Activated gamma-delta T cell treated with anti-CD3 and anti-CD28 coated beads, Interleukin-2, amount 50 U/mL, for 16 hours (primary cell): ENCODE measurements at places on chromosomes 16 and 17.

DNA sequence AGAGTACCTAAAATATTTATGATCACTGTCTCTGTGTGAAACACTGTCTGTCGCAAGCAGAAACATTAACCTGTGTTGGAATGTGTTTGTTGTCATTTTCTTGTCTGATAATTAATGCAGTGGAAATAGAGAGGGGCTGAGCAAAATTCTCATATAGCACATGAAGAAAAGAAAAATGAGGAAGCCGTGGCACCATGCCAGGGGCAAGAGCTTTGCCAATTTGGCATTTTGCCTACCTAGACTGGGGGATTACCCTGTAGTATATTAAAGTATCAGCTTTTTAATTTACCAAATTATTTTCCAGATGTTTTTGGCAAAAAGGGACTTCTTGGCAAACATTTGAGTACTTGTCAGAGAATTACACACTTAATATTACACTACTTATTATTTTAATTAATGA is 1326.6 kb upstream of the GOT2 start:
- DNase-seq, result no peak

- no peak for DNase-seq
Observed at GRCh38 chr16:10849736-10850477, 27.1 kb upstream of the CIITA start.

DNA sequence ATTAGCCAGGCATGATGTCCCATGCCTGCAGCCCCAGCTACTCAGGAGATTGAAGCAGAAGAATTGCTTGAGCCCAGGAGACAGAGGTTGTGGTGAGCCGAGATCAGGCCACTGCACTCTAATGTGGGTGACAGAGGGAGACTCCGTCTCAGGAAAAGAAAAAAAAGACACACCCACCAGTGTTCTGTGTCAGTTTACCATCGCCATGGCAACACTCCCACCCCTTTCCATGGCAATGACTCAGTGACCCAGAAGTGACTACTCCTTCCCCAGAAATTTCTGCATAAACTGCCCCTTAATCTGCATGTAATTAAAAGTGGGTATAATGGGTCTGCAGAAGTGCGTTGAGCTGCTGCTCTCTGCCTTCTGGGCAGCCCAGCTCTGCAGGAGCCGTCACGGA is 4.0 kb upstream of the ZC3H18 start:
- no peak for DNase-seq

DNA sequence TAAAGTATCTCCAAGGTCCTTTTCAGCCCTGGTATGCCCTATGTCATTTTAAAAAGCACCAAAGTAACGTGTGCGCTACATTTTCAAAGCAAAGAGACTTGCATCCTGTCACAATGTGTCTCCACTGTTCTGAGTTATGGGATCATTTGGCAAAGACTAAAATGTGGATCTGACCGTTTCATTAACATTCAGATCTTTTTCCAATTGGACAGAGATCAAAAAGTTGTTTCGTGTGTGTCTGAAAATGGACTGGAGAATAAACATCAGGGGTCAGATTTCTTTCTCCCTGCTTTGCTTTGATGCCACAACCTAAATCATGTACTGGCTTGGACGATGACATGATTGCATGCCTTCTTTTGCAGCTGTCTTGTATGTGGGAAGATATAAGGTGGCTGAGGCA is 136.0 kb upstream of the NOG start:
- DNase-seq, result no peak

- DNase-seq, result no peak
Observed at GRCh38 chr17:34434052-34434451, 71.0 kb upstream of the CCL1 start.
